ENCODE measurements at places on chromosomes 3 and 15. TPM values are rescaled to one million over a fixed set of nuclear protein-coding genes. Genes with fewer than 3 reads are reported as not detected.

UBAP1L gene
- total RNA-seq: 2.9 TPM

SKOR1 gene
- total RNA-seq: 0.06 TPM

IGDCC3 gene
- not detected for total RNA-seq

STRIT1 gene
- total RNA-seq: not detected

CPNE4 gene
- total RNA-seq: not detected

TRH gene
- not detected for total RNA-seq

MINAR1 gene
- total RNA-seq: 0.32 TPM

PLA2G4D gene
- total RNA-seq: not detected

CASR gene
- total RNA-seq: not detected

RRP9 gene
- 82.4 TPM for total RNA-seq

LDHAL6B gene
- total RNA-seq: not detected

NUSAP1 gene
- total RNA-seq: 118 TPM

IGSF11 gene
- total RNA-seq: not detected

DTX3L gene
- total RNA-seq: 21.1 TPM

WDR93 gene
- 0.11 TPM for total RNA-seq

SMCO1 gene
- not detected for total RNA-seq

NPAP1 gene
- not detected for total RNA-seq

ARRDC4 gene
- 0.42 TPM for total RNA-seq

TUSC7 gene
- total RNA-seq: not detected

CKMT1B gene
- 0.27 TPM for total RNA-seq

KLHL40 gene
- total RNA-seq: not detected

DAZL gene
- 0.13 TPM for total RNA-seq

SEC62 gene
- total RNA-seq: 61.7 TPM

SLC12A6 gene
- total RNA-seq: 23.0 TPM

MAP3K13 gene
- 13.1 TPM for total RNA-seq

FBXO40 gene
- not detected for total RNA-seq

SNX22 gene
- 0.42 TPM for total RNA-seq

CHDH gene
- total RNA-seq: 0.23 TPM

FOXB1 gene
- total RNA-seq: 0.63 TPM

SNTN gene
- not detected for total RNA-seq

NPHP3 gene
- total RNA-seq: 12.9 TPM

MAGI1 gene
- 0.53 TPM for total RNA-seq

MORC1 gene
- not detected for total RNA-seq

IL20RB gene
- 1.2 TPM for total RNA-seq

SPTSSB gene
- total RNA-seq: not detected

GOLGA8J gene
- total RNA-seq: not detected

HTR3E gene
- not detected for total RNA-seq

All from activated CD8-positive, alpha-beta memory T cell treated with anti-CD3 and anti-CD28 coated beads for 36 hours (primary cell).